ENCODE measurements at places on chromosomes 1 and 21. TPM values are rescaled to one million over a fixed set of nuclear protein-coding genes. Genes with fewer than 3 reads are reported as not detected.

The OR2T11 gene
- not detected for total RNA-seq

The MATN1 gene
- not detected for total RNA-seq

The C1orf116 gene
- 0.55 TPM for total RNA-seq

The SYT14 gene
- total RNA-seq, result 8.8 TPM

GRCh38 chr1:34188418-34188817 lies 11.7 kb downstream of the C1orf94 start:
- DNase-seq, result peak; percentile 86

DNA sequence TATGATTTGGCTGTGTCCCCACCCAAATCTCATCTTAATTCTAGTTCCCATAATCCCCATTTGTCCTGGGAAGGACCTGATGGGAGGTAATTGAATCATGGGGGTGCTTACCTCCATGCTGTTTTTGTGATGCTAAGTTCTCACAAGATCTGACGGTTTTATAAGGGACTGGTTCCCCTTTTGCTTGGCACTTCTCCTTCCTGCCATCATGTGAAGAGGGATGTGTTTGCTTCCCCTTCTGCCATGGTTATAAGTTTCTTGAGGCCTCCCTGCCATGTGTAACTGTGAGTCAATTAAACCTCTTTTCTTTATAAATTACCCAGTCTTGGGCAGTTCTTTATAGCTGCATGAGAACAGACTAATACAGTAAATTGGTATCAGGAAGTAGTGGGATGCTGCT lies 114.1 kb downstream of the ZNF648 start:
- no peak for DNase-seq

GRCh38 chr1:59298710-59299346 lies 1.9 kb downstream of the FGGY start:
- DNase-seq, result no peak

DNA sequence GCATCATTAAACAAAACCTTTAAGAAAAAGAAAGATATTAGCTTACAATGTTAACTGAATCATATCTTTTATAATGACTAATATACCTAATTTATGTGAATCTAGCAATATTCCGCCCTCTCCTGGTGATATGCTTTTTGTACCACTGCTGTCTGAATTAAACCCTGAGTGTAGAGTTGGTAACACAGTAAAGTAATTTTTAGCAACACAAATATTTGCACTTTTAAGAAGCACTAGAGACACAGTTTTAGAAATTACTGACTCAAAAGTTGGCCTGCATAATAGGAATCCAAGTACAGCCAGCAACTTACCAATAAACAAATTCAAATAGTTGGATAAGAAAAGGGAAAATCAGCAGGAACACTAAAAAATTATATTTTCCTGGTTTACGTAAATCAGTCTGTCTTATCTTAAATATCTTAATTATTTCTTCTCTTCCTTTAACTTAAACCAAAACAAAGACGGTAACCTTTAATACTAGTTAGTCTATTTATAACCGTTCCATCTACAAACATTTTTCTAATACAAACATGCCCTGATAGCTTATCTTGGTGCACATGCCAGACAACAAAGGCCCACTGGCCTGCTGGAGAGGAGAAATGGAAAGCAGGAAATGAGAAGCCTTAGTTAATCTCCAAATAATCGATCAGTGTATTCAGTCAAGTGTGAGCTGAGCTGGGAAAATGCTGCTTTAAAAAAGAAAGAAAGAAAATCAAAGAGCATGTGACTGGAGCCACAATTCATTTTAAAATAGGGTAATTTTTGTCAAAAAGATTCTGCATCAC lies 246.0 kb downstream of the RERE start:
- no peak for DNase-seq

DNA sequence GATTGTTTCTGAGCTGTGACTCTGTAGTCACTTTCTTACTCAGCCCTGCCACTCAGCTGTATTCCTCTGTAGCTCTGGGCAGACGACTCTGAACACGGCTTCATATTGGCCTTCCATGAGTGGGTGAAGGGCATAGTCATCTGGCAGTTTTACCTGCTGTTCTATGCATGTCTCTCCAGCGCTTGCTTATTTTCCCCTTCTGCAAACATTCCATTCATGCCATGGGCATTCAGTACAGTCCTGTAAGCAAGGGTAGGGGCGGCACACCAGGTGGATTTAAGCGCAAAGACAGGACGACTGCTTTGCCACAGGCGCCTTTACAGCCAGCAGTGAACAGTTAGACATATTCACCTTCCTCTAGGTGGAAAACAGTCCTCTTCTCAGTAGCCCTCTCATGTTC lies 4.4 kb upstream of the WDR26 start:
- no peak for DNase-seq

All from H9 (cell line).